ENCODE measurements at places on chromosomes 3 and 15.

DNA sequence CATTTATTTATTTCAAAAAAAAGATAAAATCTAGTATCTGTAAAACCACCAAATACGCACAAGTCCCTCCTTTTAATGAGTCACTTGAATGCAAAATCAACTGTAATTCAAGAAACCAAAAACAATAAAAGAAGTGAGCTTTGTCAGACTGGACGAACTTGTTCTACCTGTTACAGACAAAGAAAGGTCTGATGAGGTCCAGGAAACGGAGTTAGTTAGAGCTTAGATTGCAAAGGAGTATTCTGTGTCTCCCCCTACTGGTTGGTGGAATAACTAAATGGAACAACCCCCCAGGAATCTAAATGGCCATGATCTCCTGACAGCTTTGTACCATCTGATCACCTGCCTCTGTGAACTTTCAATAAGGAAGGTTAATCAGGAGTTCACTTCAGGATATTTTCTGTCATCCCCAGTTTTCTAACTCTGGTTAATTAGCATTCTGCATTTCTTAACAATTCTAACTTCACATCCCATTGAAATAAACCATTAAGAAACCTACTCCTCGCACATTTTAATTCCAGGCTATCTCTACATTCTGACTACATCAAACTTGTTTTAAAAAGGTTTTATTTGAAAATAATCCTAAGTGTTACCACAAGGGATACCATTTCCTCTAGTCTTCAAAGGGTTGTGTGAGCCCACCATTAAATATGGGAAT lies 333.0 kb upstream of the SATB1 start:
- DNase-seq = peak; percentile 76

- DNase-seq = no peak
Observed at GRCh38 chr15:80595396-80595795, 99.7 kb upstream of the ABHD17C start.

DNA sequence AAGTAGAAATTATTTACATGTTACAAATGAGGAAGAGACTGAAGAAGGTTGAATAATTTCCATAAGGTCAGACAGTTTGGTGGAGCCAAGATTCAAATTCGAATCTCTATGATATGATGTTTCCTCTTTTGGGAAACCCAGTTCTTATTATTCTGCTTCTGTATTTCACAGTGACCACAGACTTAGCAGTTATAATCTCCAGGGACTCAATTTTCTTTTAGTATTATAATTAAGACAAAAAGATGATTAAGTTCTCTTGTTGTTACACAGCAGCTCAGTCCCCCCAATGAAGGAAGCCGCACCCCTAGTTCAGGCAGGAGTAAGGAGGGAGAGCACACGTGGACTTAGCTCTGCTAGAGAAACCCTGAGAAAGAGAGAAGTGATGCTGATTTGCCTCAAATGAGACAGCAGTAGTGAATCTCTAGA lies 130.6 kb downstream of the CCNL1 start:
- no peak for DNase-seq

DNA sequence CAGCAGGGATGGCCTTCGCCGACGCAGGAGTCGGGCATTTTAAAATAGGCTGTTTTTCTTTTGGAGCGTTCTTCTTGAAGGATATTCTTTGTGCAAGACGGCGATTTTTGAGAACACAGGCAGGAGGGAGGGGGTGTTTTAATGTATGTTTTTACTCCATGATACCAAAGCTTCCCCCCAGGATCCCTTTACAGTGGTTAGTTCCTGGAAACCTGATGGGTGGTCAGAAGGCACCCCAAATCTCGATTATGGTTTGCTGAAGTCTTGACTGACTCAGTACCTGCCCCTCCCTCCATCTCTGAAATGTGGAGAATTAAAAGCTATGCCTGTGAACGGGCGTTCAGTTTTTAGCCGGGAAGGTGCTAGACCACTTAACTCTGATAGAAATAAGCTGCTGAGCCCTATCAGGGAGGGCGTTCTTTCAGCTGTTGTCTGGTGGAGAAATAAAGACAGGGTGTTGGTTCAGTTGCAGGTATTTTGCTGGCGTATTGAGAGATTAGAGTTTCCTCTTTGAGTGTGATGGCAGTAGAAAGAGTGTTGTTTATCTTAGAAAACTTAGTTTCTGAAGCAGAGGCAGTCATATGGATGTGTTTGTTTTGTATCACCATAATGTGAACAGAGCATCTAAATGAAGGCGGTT lies 3.4 kb downstream of the IGF1R start:
- no peak for DNase-seq

- no peak for DNase-seq
Observed at GRCh38 chr3:72185549-72186399, 400.8 kb upstream of the PROK2 start.

GRCh38 chr3:11634081-11634635 lies 9.6 kb downstream of the VGLL4 start:
- no peak for DNase-seq

- no peak for DNase-seq
Observed at GRCh38 chr3:116966649-116967048, 257.1 kb downstream of the TUSC7 start.

DNA sequence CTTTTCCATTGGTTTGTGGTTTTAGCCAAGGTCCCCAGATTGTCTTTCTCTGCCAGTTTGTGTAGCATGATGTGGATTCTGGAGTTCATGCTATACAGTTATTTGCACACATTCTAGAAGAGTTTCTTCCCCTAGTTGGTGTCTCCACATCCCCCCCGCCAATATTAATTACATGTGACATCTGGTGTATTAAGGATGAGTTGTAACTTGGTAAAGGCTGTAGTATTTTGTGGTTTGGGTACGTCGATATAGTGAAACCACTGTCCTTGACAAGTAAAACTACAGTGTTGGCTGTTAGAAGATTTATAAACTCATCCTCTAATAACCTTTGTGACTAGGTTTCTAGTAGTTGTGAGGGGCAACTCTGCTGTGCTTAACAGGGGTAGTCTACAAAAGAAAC lies 23.7 kb upstream of the P4HTM start:
- DNase-seq = no peak

GRCh38 chr15:67468416-67468815 lies 52.5 kb upstream of the C15orf61 start:
- DNase-seq = no peak

DNA sequence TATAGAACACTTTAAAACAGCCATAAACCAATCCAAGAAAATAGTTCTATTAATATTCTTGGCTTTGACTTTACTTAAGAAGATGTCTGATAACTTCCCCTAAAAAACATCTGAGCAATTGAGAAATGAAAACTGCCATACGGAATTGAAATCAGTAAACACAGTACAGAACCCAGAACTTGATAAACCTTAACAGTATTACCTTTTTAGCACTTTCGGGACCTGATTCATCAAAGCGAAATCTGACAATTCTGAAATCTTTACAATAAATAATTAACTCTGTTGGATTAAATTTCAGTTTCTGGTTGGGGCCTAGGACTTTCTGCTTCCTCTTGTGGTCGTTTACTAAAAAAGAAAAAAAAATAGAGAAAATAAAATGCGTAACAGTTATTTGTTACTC lies 17.3 kb downstream of the MTMR10 start:
- no peak for DNase-seq

DNA sequence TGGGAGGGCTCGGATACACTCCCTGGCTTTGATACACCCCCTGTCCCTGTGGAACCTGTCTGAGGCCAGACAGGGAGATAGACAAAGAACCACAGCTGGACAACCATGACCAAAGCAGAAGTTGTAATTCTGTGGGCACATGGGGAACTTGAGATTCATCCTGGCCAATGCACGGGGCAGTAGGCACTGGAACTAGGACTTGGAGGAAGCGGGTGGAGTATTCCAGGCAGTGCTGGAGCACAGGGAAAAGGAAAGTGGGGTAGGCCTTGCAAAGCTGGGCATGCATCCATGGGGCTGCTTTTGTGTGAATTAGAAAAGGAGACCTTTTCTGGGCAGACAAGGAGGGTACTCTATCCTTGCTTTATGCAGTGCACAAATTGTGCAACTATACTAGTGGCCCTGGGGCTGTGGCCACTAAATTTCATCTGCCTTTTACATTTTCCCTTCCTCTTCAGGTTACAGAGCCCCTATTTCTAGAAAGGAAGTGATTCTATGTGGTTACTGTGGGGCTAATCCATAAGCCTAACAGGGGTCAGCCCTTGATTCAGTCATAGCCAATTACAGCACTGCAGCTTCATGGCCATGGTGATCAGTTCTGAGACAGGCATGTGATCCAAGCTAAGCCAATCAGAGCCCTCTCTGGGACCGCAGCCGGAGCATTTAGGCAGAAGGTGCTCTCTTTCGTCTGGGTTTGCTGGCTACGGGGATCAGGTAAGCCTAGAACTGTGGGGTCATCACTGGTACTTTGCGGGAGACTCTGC lies 21.0 kb downstream of the CRABP1 start:
- peak; percentile 14 for DNase-seq

GRCh38 chr15:71325481-71325880 lies 210.2 kb downstream of the THSD4 start:
- no peak for DNase-seq

DNA sequence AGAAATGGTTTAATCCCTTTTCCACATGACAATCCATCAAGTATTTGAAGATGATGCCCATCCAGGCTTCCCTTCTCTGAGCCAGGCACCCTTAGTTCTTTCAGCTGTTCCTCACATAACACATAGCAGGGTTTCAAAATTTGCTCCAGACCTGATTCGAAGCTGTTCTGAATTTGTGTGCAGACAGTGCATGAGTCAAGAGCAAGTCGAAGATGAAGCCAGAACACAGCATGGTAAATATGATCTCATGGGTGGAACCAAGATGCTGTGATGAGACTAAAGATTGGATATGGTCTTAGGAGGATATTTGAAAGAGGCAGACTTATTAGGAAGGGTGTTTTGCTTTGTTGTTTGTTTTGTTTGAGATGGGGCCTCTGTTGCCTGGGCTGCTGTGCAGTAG lies 32.6 kb upstream of the PDE8A start:
- no peak for DNase-seq

GRCh38 chr3:25151281-25151902 lies 276.7 kb upstream of the RARB start:
- no peak for DNase-seq

DNA sequence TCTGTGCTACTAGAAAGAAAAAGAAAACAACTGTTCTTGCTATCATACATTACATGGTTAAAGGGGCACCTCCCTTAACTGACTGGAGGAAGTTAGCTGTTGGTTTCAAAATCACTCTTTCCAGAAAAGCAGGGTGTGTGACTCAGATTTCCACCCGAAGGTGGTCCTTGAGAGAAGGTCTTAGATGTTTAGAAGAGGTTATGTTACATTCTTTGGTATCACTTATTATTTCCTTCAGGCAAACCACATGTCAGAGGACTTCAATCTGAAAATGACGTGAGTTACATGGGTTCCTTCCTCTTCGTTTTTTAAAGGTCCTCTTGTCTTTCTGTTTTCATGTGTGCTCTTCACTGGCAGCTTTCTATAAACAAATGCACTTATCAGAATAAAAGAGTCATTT lies 307.9 kb upstream of the CBLB start:
- peak; percentile 53 for DNase-seq

DNA sequence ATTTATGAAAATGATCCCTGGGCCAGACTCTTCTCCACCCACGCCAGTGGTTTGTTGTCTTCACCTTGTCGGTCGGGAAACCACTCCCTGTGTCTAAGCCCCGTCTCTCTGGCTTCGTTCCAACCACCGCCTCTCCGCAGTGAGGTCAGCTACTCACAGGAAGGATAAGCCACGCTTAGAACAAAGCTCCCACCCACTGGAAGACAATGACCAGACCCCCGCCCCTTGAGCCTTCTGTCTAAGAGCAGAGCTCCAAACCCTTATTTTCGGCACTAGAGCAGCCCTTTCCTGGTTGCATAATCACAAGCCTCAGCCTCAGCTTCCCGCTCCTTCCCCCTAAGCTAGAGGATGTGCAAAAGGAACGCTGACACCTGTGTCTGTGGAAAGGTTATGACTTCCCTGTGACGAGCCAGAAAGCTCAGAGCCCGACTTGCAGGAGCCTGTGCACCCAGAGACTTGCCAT lies 114.9 kb upstream of the MEF2A start:
- DNase-seq = no peak

GRCh38 chr3:160660902-160661301 lies 16.1 kb upstream of the ARL14 start:
- DNase-seq = no peak

Measured in AML-193 (cell line).